HepG2 (cell line): ENCODE measurements at places on chromosomes 3 and 15. TPM values are rescaled to one million over a fixed set of nuclear protein-coding genes. Genes with fewer than 3 reads are reported as not detected.

DNA sequence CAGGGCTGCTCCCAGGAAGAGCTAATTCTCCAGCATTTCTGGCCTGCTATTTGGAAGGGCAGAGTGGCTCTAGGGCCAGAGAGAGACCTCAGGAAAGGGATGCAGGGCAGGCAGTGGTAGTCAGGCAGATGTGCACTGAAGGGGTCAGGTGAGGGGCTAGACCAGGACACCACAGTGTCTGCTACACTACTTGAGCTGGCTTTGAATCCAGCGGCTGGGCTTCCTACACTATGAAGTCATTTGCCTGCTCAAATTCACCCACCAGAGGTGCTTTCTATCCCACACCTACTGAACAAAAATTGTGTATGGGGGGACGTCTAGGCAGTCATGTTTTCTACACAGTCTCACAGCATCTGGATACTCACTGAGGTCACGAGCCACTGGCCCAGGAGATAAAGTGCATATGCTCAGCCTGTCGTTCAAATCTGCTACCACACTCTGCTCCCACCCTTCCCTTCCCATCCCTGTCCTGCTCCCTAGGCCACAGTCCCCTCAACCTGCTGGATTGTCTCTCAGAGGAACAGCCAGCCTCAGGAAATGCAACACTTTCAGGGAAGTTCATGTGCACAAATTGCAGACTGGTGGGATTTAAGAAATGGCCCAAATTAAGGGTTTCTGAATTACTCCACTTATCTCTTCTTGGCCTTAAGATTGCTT lies 49.9 kb upstream of the SLC6A11 start:
- no peaks in the 10 kb centered on the region for H3K36me3 ChIP-seq
- H3K27ac ChIP-seq = no peak overlapping the region
- peaks cover 23% of the 10 kb centered on the region; the same call in 1 of the 2 replicates for H3K4me1 ChIP-seq
- no peak overlapping the region for H3K4me3 ChIP-seq
- H3K27me3 ChIP-seq = peaks cover 23% of the 10 kb centered on the region

The ANKRD34C gene
- total RNA-seq = not detected in 2 replicates

GRCh38 chr3:61826161-61826560 lies 264.8 kb downstream of the PTPRG start:
- H3K4me3 ChIP-seq = no peak overlapping the region
- DNase-seq = no peak
- H3K4me1 ChIP-seq = peaks cover 23% of the 10 kb centered on the region
- no peaks in the 10 kb centered on the region for H3K27me3 ChIP-seq
- no peaks in the 10 kb centered on the region for H3K36me3 ChIP-seq

- H3K27ac ChIP-seq = no peak overlapping the region
- no peaks in the 10 kb centered on the region for H3K36me3 ChIP-seq
- no peaks in the 10 kb centered on the region for H3K4me1 ChIP-seq
- no peaks in the 10 kb centered on the region; the same call in 1 of the 3 replicates for H3K27me3 ChIP-seq
These were observed 270.8 kb upstream of the TOPAZ1 start for GRCh38 chr3:43970920-43971319.

The GOLGA8Q gene
- not detected in 2 replicates for total RNA-seq

The C3orf49 gene
- total RNA-seq = not detected in 2 replicates

The THRB gene
- total RNA-seq = 22.7 and 30.1 TPM in 2 replicates

- peaks cover 10% of the 10 kb centered on the region; the same call in 1 of the 2 replicates for H3K4me1 ChIP-seq
- no peak for DNase-seq
- H3K4me3 ChIP-seq = no peak overlapping the region
- no peaks in the 10 kb centered on the region for H3K36me3 ChIP-seq
- H3K27me3 ChIP-seq = no peaks in the 10 kb centered on the region
These were observed 143.6 kb downstream of the USP13 start for GRCh38 chr3:179796421-179796820.

- peaks cover 21% of the 10 kb centered on the region for H3K4me1 ChIP-seq
- H3K4me3 ChIP-seq = no peak overlapping the region
- H3K36me3 ChIP-seq = no peaks in the 10 kb centered on the region
These were observed 255.6 kb downstream of the ZNF621 start for GRCh38 chr3:40780291-40780924.

The NEK11 gene
- 2.2 and 2.4 TPM in 2 replicates for total RNA-seq

The GPR87 gene
- total RNA-seq = not detected in 2 replicates

GRCh38 chr3:86420990-86421739 lies 569.8 kb downstream of the VGLL3 start:
- no peaks in the 10 kb centered on the region for H3K27me3 ChIP-seq
- H3K36me3 ChIP-seq = no peaks in the 10 kb centered on the region
- H3K4me1 ChIP-seq = no peaks in the 10 kb centered on the region
- no peak overlapping the region for H3K4me3 ChIP-seq

The LRRC31 gene
- total RNA-seq = not detected in 2 replicates

The TRIM42 gene
- not detected in 2 replicates for total RNA-seq

GRCh38 chr15:27456807-27457206 lies 485.8 kb downstream of the GABRG3 start:
- no peak for DNase-seq
- no peak overlapping the region for H3K27ac ChIP-seq
- H3K36me3 ChIP-seq = no peaks in the 10 kb centered on the region

- no peaks in the 10 kb centered on the region for H3K27me3 ChIP-seq
- no peak overlapping the region for H3K4me3 ChIP-seq
- peak overlapping the region; percentile 69 for H3K27ac ChIP-seq
- H3K4me1 ChIP-seq = peaks cover 35% of the 10 kb centered on the region
These were observed 65.3 kb downstream of the MEIS2 start for GRCh38 chr15:37034835-37035748.

DNA sequence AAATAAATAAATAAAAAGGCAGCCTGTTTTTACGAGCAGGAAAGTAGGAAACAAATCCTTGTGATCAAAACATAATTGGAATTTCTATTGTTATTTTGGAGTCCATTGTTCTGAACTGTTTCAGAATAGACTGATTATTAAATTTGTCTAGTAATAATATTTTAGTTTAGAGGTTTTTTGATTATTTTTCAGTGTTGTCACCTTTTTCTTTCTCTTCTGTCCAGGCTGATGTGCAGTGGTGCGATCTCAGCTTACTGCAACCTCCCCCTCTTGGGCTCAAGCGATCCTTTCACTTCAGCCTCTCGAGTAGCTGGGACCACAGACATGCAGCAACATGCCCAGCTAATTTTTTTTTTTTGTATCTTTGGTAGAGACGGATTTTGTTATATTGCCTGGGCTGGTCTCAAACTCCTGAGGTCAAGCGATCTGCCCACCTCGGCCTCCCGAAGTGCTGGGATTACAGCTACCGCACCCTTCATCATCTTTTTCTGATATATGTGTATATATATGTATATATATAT lies 38.0 kb downstream of the KAT2B start:
- no peaks in the 10 kb centered on the region for H3K27me3 ChIP-seq
- H3K4me3 ChIP-seq = no peak overlapping the region
- no peak overlapping the region for H3K27ac ChIP-seq
- peaks cover 15% of the 10 kb centered on the region for H3K4me1 ChIP-seq
- H3K36me3 ChIP-seq = no peaks in the 10 kb centered on the region
- no peak for DNase-seq

DNA sequence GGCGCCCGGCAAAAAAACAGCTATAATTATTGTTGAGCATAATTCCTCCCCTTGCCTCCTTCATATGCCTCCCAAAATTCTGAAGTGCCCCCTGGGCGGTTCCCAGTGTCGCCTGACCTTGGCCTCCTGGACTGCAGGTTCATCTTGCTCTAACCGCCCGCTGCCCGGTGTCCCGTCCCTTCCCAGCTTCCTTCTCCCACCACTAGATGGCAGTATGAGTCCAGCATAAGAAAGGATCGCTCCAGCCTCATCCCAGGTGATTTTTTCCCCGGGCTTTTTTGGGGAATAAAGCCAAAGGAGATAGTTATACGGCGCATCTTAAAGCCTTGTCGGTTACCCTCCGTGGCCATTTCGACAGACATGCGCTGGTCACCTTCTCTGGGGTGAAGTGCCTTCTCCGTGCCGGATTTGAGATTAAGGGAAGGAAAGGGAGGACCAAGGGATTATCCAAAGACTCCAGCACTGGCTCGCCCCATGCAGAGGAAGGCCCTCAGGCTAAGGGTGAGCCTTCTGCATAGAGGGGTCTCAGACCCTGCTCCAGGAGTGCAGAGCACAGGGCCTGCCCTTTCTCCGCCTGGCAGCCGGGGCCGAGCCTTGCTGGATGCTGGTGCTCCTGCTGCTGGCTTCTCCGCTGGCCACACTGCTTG lies 45.8 kb upstream of the TRA2B start:
- H3K27ac ChIP-seq = no peak overlapping the region
- no peak overlapping the region for H3K4me3 ChIP-seq
- no peaks in the 10 kb centered on the region for H3K36me3 ChIP-seq
- peaks cover 41% of the 10 kb centered on the region for H3K4me1 ChIP-seq
- DNase-seq = peak; percentile 65

The P3H2 gene
- not detected in 2 replicates for total RNA-seq

The HCN4 gene
- not detected in 2 replicates for total RNA-seq

DNA sequence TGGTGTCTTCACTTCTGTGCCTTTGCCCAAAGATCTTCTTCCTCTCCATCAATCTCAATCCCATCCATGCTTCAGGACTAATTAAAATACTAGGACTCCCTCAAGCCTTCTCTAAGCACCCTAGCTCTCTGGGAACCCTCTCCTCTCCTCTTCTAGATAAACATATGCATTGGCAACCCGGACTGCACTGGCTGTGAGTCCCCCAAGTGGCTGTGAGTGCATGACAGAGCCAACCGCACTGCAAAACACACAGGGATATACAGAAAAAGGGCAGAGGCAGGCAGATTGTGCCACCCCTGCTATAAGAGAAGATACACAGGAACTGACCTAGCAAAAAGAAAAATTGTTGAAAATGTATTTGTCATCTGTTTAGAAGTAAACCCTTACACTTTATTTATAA lies 457.1 kb downstream of the MFSD1 start:
- H3K27ac ChIP-seq = no peak overlapping the region
- H3K4me1 ChIP-seq = no peaks in the 10 kb centered on the region
- no peak overlapping the region for H3K4me3 ChIP-seq

The DAZL gene
- total RNA-seq = not detected in 2 replicates

DNA sequence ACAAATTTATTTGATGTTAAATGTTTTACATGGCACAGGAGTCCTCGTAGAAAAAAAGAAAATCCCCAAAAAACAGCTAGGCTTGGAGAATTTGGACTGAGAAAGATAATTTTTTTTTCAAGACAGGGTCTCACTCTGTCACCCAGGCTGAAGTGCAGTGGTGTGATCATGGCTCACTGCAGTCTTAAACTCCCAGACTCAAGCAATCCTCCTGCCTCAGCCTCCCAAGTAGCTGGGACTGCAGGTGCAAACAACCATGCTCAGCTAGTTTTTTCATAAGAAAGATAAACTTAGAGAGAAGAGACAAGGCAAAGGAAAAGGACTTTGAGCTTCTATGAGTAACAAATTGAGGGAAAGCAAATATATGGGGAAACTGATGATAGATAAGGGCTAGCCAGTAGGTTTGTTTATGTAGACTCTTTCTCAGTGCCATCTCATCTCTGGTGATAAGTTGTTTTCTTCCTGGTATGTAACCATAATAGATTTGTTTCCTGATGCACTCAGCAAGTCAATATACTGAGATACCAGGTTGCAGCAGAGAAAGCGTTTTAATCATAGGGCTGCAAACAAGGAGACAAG lies 13.1 kb upstream of the TRMT10C start:
- H3K36me3 ChIP-seq = no peaks in the 10 kb centered on the region
- H3K27me3 ChIP-seq = no peaks in the 10 kb centered on the region
- DNase-seq = peak; percentile 87
- peaks cover 57% of the 10 kb centered on the region for H3K4me1 ChIP-seq
- H3K4me3 ChIP-seq = no peak overlapping the region

- peak overlapping the region; percentile 68 for H3K27ac ChIP-seq
- H3K27me3 ChIP-seq = no peaks in the 10 kb centered on the region
- H3K36me3 ChIP-seq = peaks cover 20% of the 10 kb centered on the region
- peaks cover 26% of the 10 kb centered on the region for H3K4me1 ChIP-seq
- DNase-seq = peak; percentile 57
These were observed 26.6 kb downstream of the IDH2 start for GRCh38 chr15:90075420-90076289.

DNA sequence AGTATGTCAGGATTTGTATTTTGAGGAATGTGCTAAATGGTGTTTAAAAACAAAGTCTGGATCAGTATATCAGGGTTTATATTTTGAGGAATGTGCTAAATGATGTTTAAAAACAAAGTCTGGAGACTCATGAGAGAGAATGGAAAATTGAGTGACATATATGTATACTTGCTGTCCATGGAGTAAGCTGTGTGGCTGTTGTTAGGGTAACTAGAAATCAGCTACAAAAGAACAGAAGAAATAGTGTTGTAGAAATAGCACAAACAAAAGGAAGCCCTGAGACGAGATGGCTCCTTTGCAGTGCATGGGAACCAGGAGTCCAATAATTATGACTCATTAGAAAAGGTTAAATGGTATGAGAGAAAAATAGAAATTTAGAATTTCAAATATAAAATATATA lies 282.7 kb upstream of the MANF start:
- H3K36me3 ChIP-seq = no peaks in the 10 kb centered on the region
- H3K4me3 ChIP-seq = no peak overlapping the region
- no peak for DNase-seq
- H3K27ac ChIP-seq = no peak overlapping the region
- H3K27me3 ChIP-seq = no peaks in the 10 kb centered on the region; the same call in 2 of the 3 replicates

DNA sequence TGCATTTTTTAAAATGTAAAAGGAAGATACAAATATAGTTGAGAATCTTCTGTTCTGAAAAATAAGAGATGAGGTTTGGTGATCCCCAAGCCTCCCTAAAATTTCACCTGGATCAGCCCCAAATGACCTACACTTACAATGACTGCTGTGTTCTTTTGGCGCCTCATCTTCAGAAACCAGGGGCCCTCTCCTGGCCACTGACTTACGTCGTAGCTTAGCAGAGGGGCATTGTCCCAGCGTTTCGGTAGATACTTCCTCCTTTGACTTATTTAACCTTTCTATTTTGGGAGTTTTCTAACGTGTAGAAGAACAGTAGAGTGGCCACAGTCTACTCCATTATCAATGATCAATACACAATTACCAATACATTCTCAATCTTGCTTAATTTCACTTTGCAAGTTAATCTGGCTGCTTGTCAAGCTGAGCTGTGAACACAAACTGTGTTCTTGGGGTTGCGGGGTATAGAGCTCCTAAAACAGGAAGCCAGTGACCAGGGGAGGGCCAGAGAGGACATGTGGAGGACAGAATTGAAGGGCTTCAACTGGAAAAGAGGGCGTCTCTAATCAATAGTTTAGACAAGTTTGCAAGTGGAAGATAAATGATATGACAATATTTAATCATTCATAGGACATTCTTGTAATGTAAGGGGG lies 419.5 kb downstream of the LPP start:
- no peak overlapping the region for H3K27ac ChIP-seq
- no peaks in the 10 kb centered on the region for H3K27me3 ChIP-seq
- no peak overlapping the region for H3K4me3 ChIP-seq
- no peak for DNase-seq

DNA sequence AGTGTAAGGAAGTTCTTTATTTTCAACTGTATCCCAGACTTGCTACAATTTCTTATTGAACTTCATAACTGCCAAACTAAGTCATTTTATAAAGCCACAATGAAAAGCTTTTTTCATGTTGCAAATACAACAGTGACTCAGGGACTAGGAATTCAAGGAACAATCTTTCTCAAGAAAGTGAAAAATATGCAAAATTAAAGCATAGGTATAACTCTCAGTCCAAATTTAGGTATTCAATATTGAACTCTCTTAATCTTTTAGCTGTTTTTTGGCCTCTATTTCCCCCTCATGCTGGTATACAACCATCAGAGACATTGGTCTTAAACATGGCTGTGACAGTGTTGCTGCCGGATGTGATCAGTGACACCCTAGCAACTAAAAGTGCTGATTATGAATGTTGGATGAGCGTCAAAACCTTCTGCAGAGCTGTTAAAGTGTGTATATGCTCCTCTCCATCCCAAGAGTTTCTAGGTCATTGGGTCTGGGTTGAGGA lies 476.9 kb downstream of the ZNF385D start:
- H3K4me1 ChIP-seq = no peaks in the 10 kb centered on the region
- no peak overlapping the region for H3K4me3 ChIP-seq
- no peak overlapping the region for H3K27ac ChIP-seq
- DNase-seq = no peak
- H3K27me3 ChIP-seq = no peaks in the 10 kb centered on the region
- H3K36me3 ChIP-seq = no peaks in the 10 kb centered on the region
